Myocyte (in vitro differentiated cells): ENCODE measurements at places on chromosomes 7 and 10. TPM values are rescaled to one million over a fixed set of nuclear protein-coding genes. Genes with fewer than 3 reads are reported as not detected.
A peak's percentile ranks its signal among the peaks of the same experiment; 100 is the strongest.

SND1 gene
- 177 and 218 TPM in 2 replicates for total RNA-seq

SKIDA1 gene
- 0.26 and 0.37 TPM in 2 replicates for total RNA-seq

PDZD8 gene
- total RNA-seq = 22.9 and 24.0 TPM in 2 replicates

SORCS1 gene
- 0.10 TPM in 1 of 2 replicates, not detected in the other for total RNA-seq

GIMAP8 gene
- not detected in 2 replicates for total RNA-seq

ANXA8L1 gene
- total RNA-seq = not detected in 2 replicates

DNAAF5 gene
- 38.2 and 40.9 TPM in 2 replicates for total RNA-seq

ADCY1 gene
- total RNA-seq = 0.40 and 0.62 TPM in 2 replicates

PITRM1 gene
- 96.1 and 115 TPM in 2 replicates for total RNA-seq

MSMB gene
- not detected in 2 replicates for total RNA-seq

SUN3 gene
- total RNA-seq = 0.32 TPM in 1 of 2 replicates, not detected in the other

TUBB8 gene
- total RNA-seq = not detected in 2 replicates

GNAI1 gene
- 42.4 and 44.0 TPM in 2 replicates for total RNA-seq

CPXM2 gene
- total RNA-seq = not detected in 2 replicates

BMPER gene
- total RNA-seq = 1.3 and 3.1 TPM in 2 replicates

PODXL gene
- total RNA-seq = 13.8 and 29.2 TPM in 2 replicates

DNA sequence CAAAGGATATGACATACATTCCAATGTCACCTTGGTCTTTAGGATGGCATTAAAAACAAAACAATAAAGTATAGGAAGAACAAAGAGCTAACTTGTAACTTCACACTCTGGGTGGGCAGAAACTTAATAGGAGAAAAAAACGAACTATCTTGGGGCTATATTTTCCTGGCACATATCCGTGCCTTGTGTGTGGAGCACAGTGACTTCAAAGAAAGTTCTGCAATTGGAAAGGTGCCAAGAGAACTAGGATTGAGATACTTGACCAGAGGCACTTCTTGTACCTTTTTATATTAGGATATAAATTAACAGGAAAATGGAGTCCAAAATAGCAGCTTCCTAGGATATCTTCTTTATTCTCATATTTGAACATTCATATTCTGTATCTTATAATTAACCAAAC is 148.4 kb downstream of the SEMA3D start:
- DNase-seq = no peak

DNA sequence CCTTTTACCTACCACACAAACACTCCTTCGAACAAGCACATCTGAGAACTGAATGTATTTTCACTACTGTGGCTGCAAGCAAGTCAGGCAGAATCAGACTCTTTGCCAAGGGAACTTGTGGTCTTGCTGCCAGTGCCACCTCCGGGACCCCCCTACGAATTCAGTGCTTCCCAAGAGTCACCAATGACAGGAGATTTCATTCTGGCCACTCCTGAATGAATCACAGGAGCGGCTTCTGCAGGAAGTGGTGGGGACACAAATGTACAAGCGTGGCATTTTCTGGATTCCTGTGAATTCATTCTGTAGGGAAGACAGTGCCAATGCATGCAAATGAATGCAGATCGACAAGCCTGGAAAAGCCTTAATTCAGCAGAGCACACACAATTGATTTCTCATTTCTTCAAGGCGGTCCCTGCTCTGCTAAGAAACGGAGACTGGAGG is 161.2 kb downstream of the CAMK1D start:
- DNase-seq = no peak

- DNase-seq = peak; percentile 21
Observed at GRCh38 chr10:74227697-74228424, 76.8 kb downstream of the ADK start.

- DNase-seq = no peak
Observed at GRCh38 chr10:110058212-110058611, 50.4 kb downstream of the ADD3 start.

- DNase-seq = peak; percentile 81
Observed at GRCh38 chr10:3482200-3482993, 302.6 kb downstream of the KLF6 start.

GRCh38 chr10:90047243-90047729 is 345.9 kb downstream of the KIF20B start:
- no peak for DNase-seq

- no peak for DNase-seq
Observed at GRCh38 chr10:97483921-97484320, 14.3 kb downstream of the MMS19 start.

GRCh38 chr7:109751241-109751640 is 1181.6 kb downstream of the DNAJB9 start:
- no peak for DNase-seq

DNA sequence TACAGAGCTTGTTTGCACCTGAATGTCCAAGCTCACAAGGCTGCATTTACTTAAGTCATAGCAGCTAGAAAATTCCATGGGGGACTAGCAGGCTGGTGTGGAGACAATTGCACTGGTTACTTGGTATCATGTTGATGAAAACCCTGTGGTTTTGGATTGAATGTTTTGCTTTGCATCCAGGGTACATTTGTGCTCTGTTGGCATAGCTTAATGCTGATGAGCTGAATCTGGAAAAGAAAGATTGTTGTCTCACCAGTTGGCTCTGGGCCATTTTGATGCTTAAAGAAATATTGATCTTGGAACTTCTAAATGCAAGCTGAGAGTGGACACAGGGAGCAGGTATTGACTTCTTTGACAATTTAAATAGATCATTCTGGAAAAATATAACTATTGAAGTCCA is 122.5 kb upstream of the MBL2 start:
- DNase-seq = no peak

DNA sequence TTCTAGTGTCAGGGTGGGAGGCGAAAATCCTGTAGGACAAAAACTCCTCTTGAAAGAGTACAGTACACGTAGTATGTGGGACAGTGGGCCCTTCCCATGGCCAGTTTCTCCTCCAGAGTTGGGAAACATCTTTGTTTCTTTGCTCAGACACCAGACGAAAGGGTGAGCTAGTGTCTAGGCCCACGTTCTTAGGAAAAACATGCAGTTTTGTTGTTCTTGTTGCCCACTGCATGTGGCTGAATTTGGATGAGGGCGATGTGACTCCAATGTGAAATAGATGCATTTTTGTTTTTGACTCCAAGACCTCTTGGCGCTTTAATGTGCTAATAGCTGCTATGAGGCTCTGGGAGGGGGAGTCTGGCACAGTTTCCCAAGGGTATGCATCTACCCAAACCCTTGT is 100.8 kb downstream of the ATXN7L1 start:
- DNase-seq = no peak

GRCh38 chr10:110507346-110507745 is 9.6 kb downstream of the DUSP5 start:
- DNase-seq = no peak

- peak; percentile 18 for DNase-seq
Observed at GRCh38 chr7:149468208-149468607, 7.3 kb upstream of the ZNF777 start.

- peak; percentile 38 for DNase-seq
Observed at GRCh38 chr10:126977216-126977615, 72.0 kb downstream of the DOCK1 start.

DNA sequence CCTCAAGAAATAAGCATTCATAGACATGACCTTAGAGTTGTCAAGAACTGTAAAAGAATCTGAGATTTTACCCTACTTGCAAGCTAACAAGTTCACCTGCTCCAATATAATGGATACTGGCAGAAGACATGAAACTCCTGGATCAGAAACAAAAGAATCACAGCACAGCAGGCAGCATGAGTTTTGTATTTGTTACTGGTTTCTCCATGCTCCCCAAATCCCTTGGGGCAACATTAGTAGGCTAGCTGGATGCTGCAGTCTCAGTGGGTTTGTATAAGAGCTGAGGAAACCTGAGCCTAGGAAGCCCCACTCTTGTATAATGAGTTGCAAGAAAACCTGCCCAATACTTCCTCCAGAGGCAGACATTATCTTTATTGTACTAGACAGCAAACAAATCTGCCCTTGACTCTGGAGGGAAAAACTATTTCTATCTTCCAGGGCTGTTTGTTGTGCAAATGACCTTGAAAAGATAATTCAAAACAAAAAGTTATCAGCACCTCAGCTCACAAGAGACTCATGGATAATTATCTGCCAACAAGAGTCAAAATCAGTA is 64.8 kb downstream of the ABLIM1 start:
- no peak for DNase-seq

DNA sequence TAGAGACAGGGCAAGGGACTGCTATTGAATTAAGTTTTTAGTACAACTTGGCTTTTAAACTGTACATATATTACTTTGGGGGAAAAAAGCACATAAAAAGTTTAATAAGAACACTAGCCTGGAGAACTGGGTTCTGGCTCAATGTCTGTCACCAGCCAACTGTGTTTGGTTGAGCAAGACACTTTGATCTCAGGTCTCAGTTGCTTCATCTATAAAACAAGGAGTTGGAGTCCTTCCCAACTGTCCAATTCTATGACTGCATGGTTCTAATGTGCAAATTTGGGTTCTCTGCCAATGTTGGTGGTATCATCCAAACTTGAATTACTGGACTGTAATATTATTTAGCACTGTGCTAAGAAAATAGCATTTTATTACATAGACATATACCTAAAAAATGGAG is 50.3 kb downstream of the ATXN7L1 start:
- DNase-seq = no peak

DNA sequence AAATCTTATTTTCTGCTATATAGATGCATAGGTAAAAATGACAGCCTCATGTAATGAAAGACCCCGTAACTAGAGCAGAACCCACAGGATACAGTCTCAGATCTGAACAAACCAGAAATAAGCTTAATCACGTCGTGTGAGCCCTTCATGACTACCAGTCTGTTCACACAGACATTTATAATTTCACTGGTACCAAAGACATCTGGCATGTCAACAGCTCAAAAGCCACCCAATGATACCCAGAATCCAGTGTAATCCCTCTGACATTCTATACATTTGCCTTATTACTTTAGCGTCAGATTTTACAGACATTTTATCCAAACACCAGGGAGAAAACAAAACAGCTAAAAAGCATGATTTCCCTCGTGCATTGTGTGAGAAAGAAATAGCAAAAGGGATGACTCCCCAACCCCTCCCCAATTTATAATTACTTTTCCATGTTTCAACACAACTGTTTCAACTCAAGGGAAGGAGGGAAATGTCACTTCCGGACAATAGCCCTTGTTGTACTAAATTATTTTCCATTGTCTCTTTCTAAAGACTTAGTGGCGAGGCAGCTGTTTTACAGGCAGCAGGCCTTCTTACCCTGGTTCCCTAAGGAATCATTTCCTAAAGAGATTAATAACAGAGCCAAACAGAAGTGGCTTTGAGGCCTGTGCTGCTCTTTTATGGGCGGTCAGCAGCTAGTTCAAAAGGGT is 33.2 kb downstream of the DOCK4 start:
- DNase-seq = peak; percentile 82

DNA sequence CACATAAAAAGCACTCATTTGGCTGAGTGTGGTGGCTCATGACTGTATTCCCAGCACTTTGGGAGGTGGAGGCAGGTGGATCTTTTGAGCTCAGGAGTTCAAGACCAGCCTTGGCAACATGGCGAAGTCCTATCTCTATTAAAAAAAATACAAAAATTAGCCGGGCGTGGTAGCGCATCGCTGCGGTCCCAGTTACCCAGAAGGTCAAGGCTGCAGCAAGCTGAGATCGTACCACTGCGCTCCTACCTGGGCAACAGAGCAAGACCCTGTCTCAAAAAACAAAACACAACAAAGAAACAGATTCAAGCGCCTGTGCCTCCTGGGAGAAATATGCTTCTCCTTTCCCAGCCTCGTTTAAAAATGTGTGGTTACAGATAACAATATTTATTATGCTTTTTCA is 2.2 kb upstream of the ABCF2 start:
- no peak for DNase-seq

- DNase-seq = no peak
Observed at GRCh38 chr10:28790146-28790545, 112.8 kb downstream of the BAMBI start.

GRCh38 chr7:20417260-20417659 is 86.6 kb downstream of the ITGB8 start:
- no peak for DNase-seq

GRCh38 chr7:22564511-22565045 is 64.6 kb upstream of the STEAP1B start:
- peak; percentile 93 for DNase-seq

DNA sequence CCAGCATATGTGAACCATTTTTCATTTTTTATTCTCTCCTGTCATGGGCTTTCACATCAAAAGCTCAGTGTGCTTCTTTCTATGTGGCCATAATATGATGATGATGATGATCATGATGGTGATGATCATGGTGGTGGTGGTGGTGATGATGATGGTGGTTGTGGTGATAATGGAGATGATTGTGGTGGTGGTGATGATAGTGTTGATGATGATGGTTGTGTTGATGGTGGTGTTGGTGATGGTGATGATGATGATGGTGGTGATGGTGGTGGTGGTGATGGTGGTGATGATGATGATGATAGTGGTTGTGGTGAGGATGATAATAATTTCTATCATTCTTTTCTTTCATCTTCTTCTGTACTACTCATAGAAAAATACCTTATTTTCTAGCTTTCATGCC is 413.1 kb upstream of the VSTM2A start:
- no peak for DNase-seq

GRCh38 chr7:42242381-42242780 is 5.4 kb upstream of the GLI3 start:
- no peak for DNase-seq

- DNase-seq = no peak
Observed at GRCh38 chr7:111931958-111932357, 274.2 kb downstream of the DOCK4 start.

- no peak for DNase-seq
Observed at GRCh38 chr10:129949411-129949810, 14.7 kb downstream of the EBF3 start.
